ENCODE measurements at places on chromosomes 6 and 20.

DNA sequence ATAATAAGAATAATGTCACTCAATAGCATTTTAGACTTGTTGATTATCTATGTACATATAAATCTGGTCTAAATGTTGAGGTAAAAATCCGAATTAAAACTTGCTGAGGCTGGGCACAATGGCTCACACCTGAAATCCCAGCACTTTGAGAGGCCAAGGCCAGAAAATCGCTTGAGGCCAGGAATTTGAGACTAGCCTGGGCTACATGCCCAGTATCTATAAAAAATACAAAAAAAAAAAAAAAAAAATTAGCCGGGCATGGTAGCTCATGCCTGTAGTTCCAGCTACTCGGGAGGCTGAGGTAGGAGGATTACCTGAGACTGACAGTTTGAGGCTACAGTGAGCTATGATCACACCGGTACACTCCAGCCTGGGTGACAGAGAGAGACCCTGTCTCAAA, 34.2 kb upstream of the SUPT3H start:
- no peak for DNase-seq

DNA sequence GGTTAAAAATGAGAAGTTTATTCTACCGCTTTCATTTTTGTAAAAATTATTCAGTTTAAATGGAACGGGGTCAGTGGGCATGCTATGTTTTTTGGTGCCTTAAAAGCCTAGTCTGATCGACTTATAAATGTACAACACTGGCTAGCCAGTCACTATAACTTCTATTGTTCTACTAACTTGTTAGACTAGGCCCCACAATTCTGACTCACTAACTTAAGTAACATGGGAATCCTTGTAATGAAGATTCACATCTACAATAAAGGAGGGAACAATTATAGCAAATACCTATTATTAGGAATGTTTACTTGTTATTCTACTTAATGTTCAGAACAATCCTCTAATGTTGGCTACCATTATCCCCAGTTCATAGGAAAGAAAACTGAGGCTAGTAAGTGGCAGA, 28.5 kb downstream of the REPS1 start:
- DNase-seq = no peak

DNA sequence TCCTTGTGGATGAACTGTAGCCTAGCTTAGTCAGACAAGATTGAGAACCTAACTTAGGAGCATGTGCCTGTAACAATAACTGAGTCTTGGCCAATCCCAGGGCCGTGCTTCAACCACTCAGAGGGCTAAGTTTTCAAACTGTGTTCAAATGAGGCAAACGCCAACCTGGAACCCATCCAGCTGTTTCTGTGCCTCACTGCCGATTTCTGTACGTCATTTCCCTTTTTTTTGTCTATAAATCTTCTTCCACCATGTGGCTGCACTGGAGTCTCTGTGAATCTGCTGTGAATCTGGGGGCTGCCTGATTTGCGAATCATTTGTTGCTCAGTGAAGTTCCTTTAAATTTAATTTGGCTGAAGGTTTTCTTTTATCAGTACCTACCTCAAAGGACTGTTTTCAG, 115.0 kb upstream of the CHD6 start:
- DNase-seq = no peak

DNA sequence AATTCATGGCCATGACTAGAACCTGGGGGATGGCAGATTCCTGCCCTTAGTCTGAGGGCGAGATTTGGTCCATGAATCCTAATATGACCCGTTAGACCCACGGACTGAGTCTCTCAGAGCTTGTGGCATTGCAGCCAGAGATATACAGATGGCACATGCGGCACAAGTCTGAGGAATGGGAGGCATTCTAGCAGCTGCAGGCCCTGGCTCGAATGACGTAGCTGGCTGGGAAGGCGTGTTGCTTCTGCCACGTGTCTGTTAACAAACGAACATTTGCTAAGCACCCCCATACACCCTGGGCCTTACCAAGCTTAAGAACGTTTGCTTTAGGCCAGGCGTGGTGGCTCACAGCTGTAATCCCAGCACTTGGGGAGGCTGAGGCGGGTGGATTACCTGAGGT, 68.0 kb downstream of the CD164 start:
- DNase-seq = no peak

- DNase-seq = no peak
Measured at GRCh38 chr6:72825315-72825911, 203.5 kb downstream of the KCNQ5 start.

DNA sequence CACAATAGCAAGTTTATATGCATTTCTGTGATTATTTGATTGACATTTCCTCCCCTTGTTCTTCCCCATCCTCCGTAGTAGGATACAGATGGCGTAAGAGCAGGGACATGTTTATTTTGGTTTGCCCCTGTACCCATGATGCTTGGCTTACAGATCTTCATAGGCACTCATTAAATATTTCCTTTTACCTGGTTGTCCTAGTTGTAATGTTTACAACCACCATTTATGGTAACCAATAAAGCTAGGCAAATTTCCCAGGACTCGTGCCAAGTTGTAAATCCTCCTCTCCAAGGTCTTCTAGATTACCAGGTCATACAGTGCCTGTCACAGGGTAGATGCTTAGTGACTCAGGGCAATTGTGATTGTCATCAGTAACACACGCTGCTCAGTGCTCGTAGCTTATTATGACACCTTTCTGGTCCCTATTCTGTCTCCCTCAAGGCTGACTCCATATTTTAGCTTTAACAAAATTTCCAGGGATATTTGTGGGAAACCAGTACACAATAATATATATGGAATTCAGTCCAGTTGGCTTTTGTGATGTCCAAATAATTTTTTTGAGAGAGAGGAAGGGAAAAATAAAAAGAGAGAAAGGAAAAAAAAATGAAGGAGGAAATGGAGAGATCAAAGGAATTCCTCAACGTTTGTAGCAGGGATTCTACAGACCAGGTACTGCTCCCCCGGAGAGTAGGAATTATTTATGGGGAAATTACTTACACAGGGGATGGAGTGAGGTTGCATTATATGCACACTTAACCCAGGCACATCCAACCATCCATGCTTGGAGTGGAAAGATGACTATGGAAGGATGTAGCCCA, 24.6 kb downstream of the CYP24A1 start:
- DNase-seq = no peak

GRCh38 chr20:42484335-42484734, 705.4 kb downstream of the PTPRT start:
- DNase-seq = no peak

- no peak for DNase-seq
Measured at GRCh38 chr20:57163041-57163440, 103.4 kb downstream of the BMP7 start.

DNA sequence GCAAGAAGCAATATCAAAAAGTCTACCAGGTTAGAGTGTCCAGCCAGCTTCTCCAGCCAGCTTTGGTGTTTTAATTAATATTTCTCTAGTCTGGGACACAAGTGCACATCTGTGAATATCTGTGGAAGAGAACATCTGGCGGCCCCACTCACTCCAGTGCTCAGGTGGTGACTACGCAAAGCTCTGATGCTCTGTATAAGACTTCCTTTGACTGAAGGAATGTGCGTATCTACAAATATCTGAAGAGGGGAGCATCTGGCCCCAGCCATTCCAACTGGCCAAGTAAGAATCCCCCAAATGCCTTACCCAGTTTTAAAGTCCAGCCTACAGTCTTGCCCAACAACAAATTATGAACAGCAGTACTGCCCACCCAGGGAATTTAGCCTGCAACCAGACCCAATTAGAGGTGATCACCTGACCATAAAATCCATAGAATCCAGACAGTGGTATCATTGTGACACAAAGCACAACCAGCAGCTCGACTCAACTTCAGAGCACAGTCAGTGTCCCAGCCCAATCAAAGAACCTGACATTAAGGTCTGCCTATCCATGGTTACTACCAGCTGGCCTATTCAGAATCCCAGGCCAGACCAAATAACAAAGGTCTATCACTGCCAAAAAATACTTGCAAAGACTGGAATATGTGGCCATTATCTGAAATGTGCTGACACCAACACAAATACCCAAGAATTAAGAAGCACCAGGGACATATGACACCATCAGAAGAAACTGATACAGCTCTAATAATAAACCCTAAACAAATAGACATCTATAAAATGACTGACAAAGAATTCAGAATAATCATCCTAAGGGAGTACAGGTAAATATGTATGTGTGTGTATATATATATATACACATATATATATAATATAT, 76.1 kb upstream of the MANEA start:
- no peak for DNase-seq

GRCh38 chr6:8499540-8499939, 64.2 kb upstream of the SLC35B3 start:
- no peak for DNase-seq

All from frontal cortex (tissue), 4 donors.